Aorta (tissue), 5 donors: ENCODE measurements at places on chromosomes 16 and 17. TPM values are rescaled to one million over a fixed set of nuclear protein-coding genes. Genes with fewer than 3 reads are reported as not detected.

GRCh38 chr16:6160871-6161270 is 1063.3 kb upstream of the EEF2KMT start:
- DNase-seq, result no peak

GRCh38 chr17:8038954-8039610 is at the start of gene ALOX15B:
ALOX15B (plus strand) TSS chr17:8039059; CDS start chr17:8039156, 97 bp downstream.
- peak; percentile 72 for DNase-seq

CCDC92B gene
- not detected for polyA plus RNA-seq

GRCh38 chr16:66155933-66156332 is 210.6 kb upstream of the CDH5 start:
- DNase-seq, result no peak

- no peak for DNase-seq
Measured at GRCh38 chr16:66188917-66189725, 177.4 kb upstream of the CDH5 start.

DNA sequence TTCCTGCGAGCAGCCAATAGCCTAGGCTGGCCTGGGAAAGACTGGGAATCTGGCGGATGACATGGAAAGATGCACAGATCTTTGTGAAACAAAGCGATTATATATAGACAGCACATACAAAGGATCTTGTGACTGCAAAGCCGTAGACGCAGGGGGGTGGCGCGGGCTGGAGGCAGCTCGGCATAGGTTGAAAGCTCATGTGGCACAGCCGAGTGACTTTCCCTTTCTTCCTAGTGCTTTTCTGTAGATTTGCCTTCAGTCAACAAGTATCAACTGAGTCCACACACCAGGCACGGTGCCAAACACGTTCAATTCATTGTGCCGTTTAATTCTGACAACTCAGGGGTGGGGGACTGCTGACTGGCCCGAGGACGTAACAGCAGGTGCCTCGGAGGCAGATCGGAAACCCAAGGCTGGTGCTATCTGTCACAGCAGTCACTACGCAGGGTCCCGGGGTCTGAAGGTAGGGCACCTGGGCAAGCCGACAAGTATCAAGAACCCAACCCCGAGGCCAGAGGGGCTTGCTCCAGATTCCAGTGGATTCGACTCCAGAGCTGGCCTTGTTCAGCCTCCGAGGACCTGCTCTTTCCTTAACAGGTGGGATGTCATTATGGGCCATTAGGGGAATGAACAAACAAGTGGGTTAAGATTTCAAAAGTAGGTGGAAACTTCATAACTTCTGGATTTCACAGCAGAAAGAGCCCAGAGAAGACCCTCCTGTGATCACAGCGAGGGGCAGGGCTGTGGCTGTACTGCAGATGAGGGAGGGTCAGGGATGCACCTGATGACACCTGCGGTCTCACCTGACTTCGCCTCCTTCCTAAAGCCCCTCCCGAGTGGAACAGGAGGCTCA is 5.9 kb downstream of the PAM16 start:
- peak; percentile 45 for DNase-seq

- DNase-seq, result no peak
Measured at GRCh38 chr16:12959072-12959471, 57.7 kb downstream of the SHISA9 start.

AMDHD2 gene
- polyA plus RNA-seq, result 48.6 TPM

DNA sequence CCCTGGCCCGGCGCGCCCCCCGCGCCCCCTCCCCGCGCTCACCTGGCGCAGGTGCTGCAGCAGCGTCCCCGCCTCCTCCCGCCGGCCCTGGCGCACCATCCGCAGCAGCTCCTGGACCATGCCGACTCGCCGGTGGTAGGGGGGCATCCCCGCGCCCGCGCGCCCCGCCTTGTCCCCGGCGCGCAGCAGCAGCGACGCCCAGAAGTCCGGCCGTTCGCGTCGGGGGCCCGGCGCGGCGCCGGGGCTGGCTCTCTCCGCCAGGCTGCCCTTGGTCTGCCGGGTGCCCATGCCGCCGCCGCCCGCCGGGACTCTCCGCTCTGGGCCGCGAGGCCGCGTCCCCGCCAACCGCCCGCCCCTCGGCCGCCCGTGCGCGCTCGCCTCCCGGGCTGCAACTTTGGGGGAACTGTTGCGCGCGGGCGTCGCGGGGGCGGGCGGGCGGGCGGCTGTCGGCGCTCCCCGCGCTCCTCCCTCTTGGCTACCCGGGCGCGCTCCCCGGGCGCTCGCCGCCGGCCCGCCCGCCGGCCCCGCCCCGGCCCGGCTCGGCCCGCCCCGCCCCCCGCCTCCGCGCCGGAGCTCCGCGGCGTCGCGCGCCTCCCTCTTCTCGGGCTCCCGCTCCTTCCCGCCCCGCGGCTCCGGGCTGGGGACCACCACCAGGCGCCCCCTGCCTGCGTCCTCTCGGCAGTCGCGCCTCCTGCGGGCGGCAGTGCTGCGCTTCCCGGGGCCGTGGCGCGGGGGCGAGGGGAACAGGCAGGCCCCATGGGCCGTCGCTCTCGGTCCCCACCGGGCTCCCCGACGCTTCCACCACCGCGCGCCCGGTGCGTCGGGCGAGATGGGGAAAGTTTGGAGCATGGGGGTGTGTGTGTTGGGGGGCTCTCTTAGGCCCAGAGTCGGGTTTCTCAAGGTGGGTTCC is at the start of gene LRRC75A:
TSS of gene LRRC75A (minus strand) at position 491 of the 910 bp plus-strand sequence. CDS start at position 288, 203 bp downstream.
- peak; percentile 64 for DNase-seq

UTS2R gene
- polyA plus RNA-seq, result not detected

CDRT15L2 gene
- not detected for polyA plus RNA-seq
